ENCODE measurements at places on chromosomes 11 and 22. TPM values are rescaled to one million over a fixed set of nuclear protein-coding genes. Genes with fewer than 3 reads are reported as not detected.

DNA sequence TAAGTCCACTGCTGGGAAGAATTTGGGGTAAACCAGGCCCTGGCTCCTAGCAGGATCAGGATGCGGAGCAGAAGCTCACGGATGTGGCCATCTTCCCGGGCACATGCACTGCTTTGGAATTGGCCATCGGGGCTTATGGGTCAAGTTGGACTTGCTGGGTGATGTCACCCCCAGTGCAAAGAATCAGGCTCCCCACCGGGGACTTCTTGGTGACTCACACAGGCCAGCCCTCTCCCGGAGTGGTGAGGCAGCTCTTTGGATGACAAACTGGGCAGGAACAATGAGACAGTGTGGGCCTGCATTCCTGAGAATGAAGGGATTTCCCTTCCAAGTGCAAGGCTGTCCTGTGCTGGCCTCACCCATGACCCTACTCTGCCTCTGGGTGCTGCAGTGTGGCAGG lies 128.8 kb upstream of the ANO1 start:
- DNase-seq = no peak

DNA sequence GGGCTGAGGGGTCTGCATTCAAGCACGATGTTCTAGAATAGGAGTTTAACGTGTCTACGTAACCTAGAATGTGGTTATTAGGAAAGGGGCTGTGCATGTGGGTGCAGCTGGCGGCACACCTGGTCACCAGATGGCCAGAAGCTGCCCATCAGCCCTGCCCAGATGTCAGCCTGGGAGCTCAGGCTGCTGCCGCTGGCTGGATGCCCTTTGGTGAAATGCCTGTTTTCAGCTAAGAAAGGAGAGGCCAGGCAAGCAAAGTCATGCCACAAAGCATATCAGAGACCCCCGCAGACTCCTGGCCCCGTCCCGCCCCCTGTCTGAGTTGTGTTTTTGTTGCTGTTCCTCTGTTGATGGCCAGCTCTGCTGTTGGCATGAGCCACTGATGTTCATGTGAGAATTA lies 11.3 kb upstream of the ADORA2A start:
- peak; percentile 39 for DNase-seq

GRCh38 chr11:61752117-61752924 lies at the start of gene MYRF:
Gene MYRF, plus strand, starts transcription at chr11:61752636. Its CDS starts 109 bp downstream, at chr11:61752745.
- DNase-seq = no peak

DNA sequence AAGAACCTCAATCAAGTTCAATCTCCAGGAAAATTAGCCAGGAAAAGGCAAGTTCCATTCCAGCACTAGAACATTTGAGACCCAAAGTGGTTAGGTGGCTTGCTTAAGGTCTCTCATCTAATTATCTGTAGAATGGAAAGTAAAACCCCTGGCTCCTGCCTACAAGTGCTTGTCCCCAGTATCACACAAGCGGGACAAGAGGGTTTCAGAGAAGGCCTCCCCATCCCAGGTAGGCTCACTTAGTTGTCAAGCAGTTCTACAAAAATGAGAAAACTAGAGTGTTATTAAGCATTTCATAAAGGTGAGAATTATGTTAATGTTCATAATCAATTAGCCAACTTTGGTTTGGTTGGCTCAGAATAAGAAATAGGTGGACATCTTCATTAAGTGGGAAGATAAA lies 5.5 kb downstream of the POU2AF1 start:
- no peak for DNase-seq

GRCh38 chr11:116851626-116852025 lies 14.2 kb upstream of the APOA1 start:
- no peak for DNase-seq

Gene KDELR3
- 7.8 TPM for total RNA-seq

Gene ANO5
- total RNA-seq = 4.6 TPM

Data from H1 (cell line).